Dermis blood vessel endothelial cell (primary cell): ENCODE measurements at places on chromosomes 11 and 22. TPM values are rescaled to one million over a fixed set of nuclear protein-coding genes. Genes with fewer than 3 reads are reported as not detected.

DNA sequence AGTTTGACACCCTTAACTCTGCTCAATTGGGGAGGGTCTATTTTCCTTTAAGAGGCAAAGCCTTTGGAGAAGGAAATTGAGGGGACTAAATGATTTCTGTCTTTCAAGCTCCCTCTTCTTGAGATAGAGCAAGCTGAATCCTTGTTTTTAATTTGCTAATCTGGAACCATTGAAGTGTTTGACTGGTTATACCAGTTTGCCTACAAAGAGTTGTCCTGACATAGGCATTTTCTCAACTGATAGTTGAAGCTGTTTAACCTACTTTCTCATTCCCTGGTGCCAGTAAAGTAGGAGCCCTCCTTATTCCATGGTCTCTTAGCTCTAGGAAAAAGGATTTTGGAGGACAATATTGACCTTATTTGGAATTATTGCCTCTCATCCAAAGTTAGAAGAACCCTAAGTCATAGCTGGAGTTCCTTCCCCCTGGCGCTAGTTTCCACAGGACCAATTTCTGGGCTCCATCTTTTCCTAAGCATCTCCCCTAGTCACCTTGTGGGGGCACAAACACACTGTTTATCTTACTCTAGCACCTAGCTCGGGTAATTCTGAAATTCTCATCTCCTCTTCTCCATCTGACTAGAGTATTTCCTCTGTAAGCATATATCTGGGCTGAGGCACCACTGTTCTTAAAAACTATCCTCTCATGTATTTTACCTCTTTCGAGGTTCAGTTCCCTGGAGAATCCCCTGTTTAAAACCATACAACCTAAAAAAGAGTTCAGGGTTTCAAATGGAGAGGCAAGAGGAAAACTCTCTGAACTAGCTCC is 7.4 kb downstream of the ZDHHC5 start:
- DNase-seq = no peak

DNA sequence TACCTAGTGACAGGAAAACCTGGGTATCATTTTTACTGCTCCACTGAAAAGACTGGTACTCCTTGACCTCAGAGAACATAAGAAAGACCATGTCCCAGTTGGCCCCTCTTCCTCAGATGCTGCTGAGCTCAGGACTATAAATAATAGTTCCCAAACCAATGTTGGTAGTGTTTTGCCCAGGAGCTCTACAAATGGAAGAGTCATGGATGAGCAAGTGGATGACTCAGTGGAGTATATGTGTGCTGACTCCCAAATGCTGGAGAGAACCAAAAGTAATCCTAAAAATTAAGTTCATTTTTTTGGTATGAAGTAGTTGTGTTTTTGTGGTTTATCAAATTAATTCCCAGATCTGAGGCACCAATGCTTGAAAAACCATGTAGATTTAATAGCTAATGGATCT is 482.0 kb downstream of the KCNA4 start:
- no peak for DNase-seq

DNA sequence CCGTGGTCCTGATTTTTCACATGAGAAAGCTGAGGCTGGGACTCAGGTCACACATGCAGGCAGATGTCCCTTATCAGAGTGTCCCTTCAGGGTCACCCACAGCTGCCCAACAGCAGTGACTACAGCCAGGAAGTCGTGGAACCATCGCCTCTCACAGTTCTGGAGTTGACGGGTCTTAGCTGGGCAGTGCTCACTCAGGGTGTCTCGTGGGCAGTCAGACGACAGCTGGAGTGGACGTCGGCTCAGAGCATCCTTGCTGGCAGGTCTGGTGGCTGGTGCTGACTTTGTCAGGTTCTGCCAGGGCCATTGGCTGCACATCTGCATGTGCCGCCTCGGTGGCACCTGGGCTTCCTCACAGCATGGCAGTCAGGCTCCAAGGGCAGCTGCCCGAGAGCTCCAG is 35.6 kb upstream of the TH start:
- DNase-seq = no peak

- no peak for DNase-seq
These were observed 32.5 kb downstream of the IGF2 start for GRCh38 chr11:2106583-2107209.

DNA sequence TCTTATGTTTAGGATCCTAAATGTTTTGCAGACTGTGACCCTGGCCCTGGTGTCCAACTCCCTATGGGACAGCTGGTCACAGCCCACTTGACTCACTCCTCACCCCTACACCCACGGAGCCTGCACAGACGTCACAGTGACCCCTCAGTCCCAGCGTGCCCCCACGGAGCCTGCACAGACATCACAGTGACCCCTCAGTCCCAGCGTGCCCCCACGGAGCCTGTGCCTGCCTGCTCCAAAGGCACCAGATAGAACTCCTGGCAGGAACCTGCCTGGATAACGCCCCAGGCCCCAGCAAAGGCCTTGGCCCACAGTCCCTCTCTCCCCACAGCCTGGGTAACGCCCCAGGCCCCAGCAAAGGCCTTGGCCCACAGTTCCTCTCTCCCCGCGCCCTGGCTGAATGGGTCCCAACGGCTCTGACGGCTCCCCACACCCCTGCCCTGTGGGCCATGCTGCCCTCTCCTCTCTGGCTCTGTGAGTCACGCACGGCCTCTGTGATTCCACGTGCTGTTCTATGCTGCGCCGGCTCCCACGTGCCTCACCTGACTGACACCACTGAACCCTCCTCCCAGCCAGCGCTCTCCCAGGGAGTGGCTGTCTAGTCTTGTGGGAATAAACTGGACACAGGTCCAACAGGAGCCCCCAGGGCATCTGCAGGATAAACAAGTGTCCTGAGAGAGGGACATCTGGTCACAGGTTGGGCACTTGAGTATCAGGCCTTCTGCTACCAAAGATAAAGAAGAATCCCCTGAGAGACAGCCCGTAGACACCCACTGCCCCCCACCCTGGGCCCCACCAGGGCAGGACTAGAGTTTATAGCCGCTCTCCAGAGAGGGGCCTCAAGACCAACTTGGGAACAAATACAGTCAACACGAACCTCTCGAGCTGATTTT is 250.3 kb downstream of the BRD1 start:
- no peak for DNase-seq

- DNase-seq = no peak
These were observed 66.5 kb downstream of the SLC35F2 start for GRCh38 chr11:107792049-107792443.

DNA sequence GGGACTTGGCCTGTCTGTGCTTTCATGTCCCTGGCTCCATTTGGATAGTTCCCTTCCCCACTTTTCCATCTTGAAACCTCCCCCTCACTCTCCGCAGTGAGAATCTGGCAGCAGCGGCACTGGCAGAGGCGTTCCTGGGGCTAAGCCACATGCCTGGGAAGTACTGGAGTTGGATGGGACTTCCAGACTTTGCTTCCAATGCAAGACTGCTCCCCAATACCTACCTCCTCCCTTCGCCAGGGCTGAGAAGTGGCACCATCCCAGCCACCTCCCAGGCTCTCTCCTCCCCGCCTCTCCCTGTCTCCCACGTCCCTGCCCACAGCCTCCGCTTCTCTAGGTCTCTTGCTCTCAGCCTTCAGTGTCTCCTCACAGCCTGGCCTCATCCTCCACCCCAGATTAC is 16.6 kb downstream of the TST start:
- DNase-seq = no peak

DNA sequence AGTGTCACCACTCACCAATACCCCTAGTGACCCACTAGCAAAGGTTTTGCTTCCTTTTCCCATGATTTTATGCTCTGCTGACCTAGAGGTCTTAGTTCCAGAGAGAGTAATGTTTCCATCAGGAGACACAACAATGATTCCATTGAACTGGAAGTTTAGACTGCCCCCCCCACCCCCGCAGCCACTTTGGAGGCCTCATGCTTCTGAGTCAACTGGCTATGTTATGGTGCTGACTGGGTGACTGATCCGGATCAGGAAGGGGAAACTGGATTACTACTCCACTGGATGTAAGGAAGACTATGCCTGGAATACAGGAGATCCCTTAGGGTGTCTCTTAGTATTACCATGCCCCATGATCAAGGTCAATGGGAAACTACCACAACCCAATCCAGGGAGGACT is 633.6 kb downstream of the OPCML start:
- no peak for DNase-seq

- no peak for DNase-seq
These were observed 110.2 kb downstream of the TRIM29 start for GRCh38 chr11:120027546-120028180.

DNA sequence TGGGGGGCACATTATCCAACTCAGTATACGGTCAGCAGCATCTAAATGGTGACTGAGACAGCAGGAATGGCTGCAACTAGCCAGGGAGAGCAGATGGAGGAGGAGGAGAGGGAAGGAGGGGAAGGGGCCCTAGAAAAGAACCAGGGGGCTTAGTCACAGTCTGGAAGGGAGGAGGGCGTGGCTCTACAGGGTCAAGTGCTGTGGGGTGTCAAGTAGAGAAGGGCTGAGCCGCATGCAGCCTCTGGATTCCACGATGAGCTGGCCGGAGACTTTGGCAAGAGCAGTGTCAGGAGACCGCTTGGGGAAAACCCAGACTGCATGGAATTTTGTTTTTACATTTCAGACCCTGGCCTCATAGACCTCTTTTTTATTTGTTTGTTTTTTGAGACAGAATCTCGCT is 25.8 kb upstream of the PPFIA1 start:
- DNase-seq = no peak

DNA sequence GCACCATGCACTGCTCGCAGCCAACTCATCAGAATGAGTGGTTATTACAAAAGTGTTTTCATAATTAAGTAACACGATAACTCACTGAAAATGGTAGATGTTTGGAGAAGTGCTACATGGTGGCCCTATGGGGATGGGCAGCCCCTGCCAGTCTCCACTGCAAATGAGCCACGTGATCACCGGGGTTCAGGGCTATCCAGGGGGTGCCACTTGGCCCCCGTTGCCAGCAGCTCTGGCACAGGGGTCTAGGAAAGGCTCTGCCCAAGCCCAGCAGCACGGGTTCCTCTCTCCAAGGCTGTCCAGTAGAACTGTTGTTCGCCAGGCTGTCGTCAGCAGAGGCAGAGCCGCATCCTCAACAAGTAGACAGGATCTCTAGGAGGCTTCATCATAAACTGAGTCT is 382.1 kb upstream of the B3GAT1 start:
- no peak for DNase-seq

- DNase-seq = no peak
These were observed 138.1 kb downstream of the SBF2 start for GRCh38 chr11:10155793-10156490.

DNA sequence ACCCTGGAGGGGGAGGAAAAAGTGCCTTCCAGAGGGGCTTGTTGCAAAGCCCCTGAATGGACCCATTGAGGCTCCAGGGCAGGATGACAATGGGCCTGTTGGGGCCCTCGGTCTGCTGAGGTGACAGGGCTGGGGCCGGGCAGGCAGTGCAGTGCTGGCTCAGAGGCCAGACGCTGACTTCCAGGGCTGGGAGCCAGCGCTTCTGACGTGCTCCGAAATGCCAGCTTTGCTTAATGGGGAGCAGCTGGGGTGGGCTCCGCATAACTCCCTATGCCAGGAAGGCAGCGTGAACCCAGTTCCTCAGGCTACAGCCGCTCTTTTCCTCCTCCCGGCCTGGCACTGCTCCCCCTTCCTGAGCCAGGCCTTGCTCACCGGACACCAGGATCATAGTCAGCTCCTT is 17.7 kb downstream of the NAV2 start:
- DNase-seq = no peak

DNA sequence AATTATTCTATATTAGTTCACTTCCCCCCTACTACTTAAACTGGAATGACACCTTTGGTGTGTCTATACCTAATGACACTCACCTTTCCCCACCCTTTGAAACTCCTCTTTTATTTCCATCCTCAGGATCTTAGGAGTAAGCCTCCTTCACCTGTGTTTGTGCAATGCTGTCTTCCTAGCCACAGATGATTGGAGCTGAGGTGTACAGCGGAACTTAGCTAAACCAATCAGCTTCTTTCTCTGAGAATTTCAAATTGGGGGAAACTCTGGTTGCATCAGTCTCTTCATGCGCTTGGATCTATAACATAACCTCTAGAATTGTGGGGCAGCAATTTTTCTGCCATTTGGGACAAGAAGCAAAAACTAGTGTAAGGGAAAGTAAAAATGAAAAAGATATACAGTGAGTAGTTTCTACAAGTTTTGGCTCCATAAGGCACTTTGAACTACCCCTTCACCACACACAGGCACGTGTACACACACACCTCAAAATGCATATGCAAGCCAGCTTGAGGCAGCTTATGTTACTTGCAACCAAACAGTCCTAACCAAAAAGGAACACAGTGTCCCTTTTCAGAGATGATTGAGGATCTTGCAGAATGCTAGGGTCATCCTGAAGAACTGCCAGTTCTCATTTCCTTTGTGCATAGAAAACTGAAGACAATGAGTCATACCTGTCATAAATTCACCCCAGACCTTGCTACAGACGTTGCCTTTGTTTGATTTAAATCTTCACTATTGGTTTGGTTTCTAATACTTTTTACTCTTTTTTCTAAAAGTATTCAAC is 36.0 kb upstream of the LDLRAD3 start:
- DNase-seq = peak; percentile 76

DNA sequence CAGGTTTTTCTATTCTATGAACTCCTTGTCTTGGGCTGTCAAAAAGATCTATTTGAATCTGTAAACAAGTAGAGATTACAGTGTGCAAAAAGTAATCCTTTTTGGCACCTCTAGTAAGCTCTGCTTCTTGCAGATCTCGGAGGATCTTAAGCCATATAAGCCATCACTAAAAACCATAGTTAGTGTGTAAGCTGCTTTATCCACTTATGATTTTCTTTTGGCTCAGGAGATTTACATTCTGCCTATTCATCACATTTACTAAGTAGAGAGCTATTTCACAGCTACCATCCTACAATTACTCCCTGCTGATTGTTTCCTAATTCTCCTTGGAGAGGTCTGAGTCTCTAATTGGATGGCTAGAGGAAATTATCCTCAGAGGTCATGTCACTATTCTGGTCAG is 385.7 kb downstream of the AASDHPPT start:
- DNase-seq = no peak

- no peak for DNase-seq
These were observed 14.4 kb downstream of the C22orf42 start for GRCh38 chr22:32144496-32145274.

DNA sequence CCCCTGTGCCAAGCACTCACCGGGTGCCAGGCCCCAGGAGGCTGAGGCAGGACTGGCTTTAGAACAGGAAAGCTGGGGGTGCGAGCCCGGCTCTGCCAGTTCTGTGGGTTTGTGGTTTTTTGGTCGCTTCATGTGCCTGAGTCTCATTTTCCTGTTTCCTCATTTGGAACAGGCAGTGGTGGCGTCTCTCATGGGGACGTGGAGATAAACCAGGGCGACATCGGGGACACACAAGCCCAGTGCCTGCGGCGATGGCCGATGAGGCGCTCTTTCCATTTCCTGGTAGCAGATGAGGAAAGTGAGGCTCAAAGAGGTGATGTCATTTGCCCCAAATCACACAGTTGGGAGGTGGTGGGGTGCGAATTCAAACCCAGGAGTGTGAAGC is 20.8 kb upstream of the CHKA start:
- no peak for DNase-seq

- DNase-seq = peak; percentile 94
These were observed 11.5 kb downstream of the C1QTNF6 start for GRCh38 chr22:37176464-37177061.

- DNase-seq = no peak
These were observed 26.7 kb downstream of the PARVG start for GRCh38 chr22:44207173-44207980.

SMIM38 gene
- 0.09 and 0.17 TPM in 2 replicates for total RNA-seq

AIFM3 gene
- 0.05 and 0.17 TPM in 2 replicates for total RNA-seq

OR2AT4 gene
- total RNA-seq = not detected in 2 replicates

HEPN1 gene
- not detected in 2 replicates for total RNA-seq

LPXN gene
- 2.2 and 3.4 TPM in 2 replicates for total RNA-seq

CCDC73 gene
- total RNA-seq = 0.09 TPM in 1 of 2 replicates, not detected in the other

PRDM11 gene
- 11.7 and 14.6 TPM in 2 replicates for total RNA-seq

MPEG1 gene
- not detected in 2 replicates for total RNA-seq

MS4A3 gene
- not detected in 2 replicates for total RNA-seq
